ENCODE measurements at places on chromosomes 2 and 18. TPM values are rescaled to one million over a fixed set of nuclear protein-coding genes. Genes with fewer than 3 reads are reported as not detected.

GRCh38 chr2:44324971-44325426, 36.3 kb downstream of the PREPL start:
- no peaks in the 10 kb centered on the region for H3K27me3 ChIP-seq
- no peak overlapping the region for H3K27ac ChIP-seq
- no peak overlapping the region for H3K4me3 ChIP-seq
- H3K4me1 ChIP-seq: no peaks in the 10 kb centered on the region
- DNase-seq: no peak

- no peak overlapping the region for H3K27ac ChIP-seq
- H3K27me3 ChIP-seq: no peaks in the 10 kb centered on the region
- peaks cover 10% of the 10 kb centered on the region for H3K4me1 ChIP-seq
- H3K36me3 ChIP-seq: no peaks in the 10 kb centered on the region
- DNase-seq: no peak
Measured at GRCh38 chr18:1994471-1994870, 576.8 kb downstream of the METTL4 start.

GRCh38 chr2:126932966-126933710, 34.4 kb downstream of the TEX51 start:
- H3K27ac ChIP-seq: no peak overlapping the region
- H3K27me3 ChIP-seq: peaks cover 12% of the 10 kb centered on the region
- no peak for DNase-seq
- no peak overlapping the region for H3K4me3 ChIP-seq

- H3K36me3 ChIP-seq: no peaks in the 10 kb centered on the region
- H3K27ac ChIP-seq: no peak overlapping the region
- H3K27me3 ChIP-seq: no peaks in the 10 kb centered on the region
- DNase-seq: no peak
- H3K4me3 ChIP-seq: no peak overlapping the region
Measured at GRCh38 chr2:86226070-86226469, 26.8 kb downstream of the MRPL35 start.

GRCh38 chr2:109225170-109225782, 96.3 kb downstream of the SH3RF3 start:
- no peaks in the 10 kb centered on the region for H3K36me3 ChIP-seq
- no peak overlapping the region for H3K27ac ChIP-seq
- DNase-seq: no peak

GRCh38 chr2:160380611-160381010, 113.0 kb downstream of the RBMS1 start:
- DNase-seq: no peak
- no peaks in the 10 kb centered on the region for H3K36me3 ChIP-seq
- H3K4me3 ChIP-seq: no peak overlapping the region
- no peaks in the 10 kb centered on the region for H3K27me3 ChIP-seq
- H3K4me1 ChIP-seq: peaks cover 32% of the 10 kb centered on the region

- no peak overlapping the region for H3K4me3 ChIP-seq
- DNase-seq: no peak
- H3K27ac ChIP-seq: no peak overlapping the region
- H3K4me1 ChIP-seq: no peaks in the 10 kb centered on the region
Measured at GRCh38 chr2:200847269-200847668, 17.2 kb downstream of the CLK1 start.

- no peak for DNase-seq
- no peak overlapping the region for H3K27ac ChIP-seq
- no peaks in the 10 kb centered on the region for H3K4me1 ChIP-seq
- H3K27me3 ChIP-seq: peaks cover 53% of the 10 kb centered on the region
- H3K4me3 ChIP-seq: no peak overlapping the region
- no peaks in the 10 kb centered on the region for H3K36me3 ChIP-seq
Measured at GRCh38 chr18:47204908-47205522, 28.9 kb upstream of the IER3IP1 start.

DNA sequence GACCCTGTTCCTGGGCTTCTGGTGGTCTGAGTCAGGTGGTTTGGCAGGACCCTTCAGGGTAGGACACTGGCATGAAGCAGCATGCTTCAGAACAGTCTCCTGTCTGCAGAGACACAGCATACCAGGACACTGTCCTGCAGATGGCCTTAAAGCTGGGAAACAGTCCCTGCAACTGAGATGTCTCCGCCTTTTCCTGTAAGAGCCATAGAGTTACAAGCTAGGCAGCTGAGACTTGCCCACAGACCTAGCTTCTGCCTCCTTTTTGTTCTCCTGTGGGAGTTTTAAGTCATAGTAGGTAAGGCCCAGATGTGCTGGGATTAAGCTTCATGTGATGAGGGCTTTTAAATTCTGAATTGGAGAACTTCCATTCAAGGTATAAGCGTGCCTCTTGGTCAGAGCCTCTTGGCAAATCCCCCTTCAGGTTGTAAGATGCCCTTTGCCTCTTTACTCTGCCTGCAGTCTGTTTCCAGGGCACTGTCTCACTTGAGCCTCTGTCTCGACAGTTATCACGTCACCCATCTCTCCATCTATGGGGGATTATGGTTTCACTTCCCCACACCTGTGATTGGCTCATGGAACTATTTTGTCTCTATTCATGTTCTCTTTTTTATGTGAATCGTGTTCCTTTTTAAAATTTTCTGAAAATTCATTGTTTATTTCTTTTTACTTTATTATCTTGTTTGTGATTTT, 51.8 kb downstream of the COA5 start:
- no peaks in the 10 kb centered on the region for H3K4me1 ChIP-seq
- no peak overlapping the region for H3K4me3 ChIP-seq
- H3K27ac ChIP-seq: no peak overlapping the region
- H3K36me3 ChIP-seq: peaks cover 22% of the 10 kb centered on the region

DNA sequence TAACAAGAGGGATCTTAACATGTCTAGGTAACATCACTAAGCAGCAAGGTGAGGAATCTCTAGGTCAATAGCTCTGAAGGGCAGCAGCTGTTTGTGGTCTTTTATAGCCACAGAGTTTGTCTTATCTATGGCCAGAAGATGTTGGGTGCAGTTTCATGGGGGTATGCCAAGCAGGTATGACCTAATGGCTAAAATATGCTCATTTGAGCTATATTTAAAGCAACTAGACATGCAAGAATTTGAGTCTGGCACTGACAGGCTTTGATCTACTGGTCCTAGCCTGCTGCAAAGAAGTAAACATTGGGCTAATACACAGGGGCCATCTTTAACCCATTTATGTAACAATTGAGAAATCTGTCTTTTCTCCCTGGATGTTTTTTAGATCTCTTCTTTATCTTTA, 13.9 kb upstream of the UGP2 start:
- H3K36me3 ChIP-seq: no peaks in the 10 kb centered on the region
- no peaks in the 10 kb centered on the region for H3K4me1 ChIP-seq
- no peak overlapping the region for H3K4me3 ChIP-seq
- H3K27ac ChIP-seq: no peak overlapping the region
- no peaks in the 10 kb centered on the region for H3K27me3 ChIP-seq

GRCh38 chr2:88561646-88562388, 65.4 kb downstream of the EIF2AK3 start:
- H3K27me3 ChIP-seq: no peaks in the 10 kb centered on the region
- H3K4me3 ChIP-seq: no peak overlapping the region
- no peak overlapping the region for H3K27ac ChIP-seq
- no peaks in the 10 kb centered on the region for H3K4me1 ChIP-seq
- H3K36me3 ChIP-seq: peaks cover 19% of the 10 kb centered on the region

GRCh38 chr2:241859436-241860183, 916 bp upstream of the PDCD1 start:
- no peak for DNase-seq
- H3K36me3 ChIP-seq: no peaks in the 10 kb centered on the region
- H3K4me3 ChIP-seq: no peak overlapping the region
- peaks cover 3% of the 10 kb centered on the region for H3K4me1 ChIP-seq
- no peak overlapping the region for H3K27ac ChIP-seq
- peaks cover 7% of the 10 kb centered on the region for H3K27me3 ChIP-seq

DNA sequence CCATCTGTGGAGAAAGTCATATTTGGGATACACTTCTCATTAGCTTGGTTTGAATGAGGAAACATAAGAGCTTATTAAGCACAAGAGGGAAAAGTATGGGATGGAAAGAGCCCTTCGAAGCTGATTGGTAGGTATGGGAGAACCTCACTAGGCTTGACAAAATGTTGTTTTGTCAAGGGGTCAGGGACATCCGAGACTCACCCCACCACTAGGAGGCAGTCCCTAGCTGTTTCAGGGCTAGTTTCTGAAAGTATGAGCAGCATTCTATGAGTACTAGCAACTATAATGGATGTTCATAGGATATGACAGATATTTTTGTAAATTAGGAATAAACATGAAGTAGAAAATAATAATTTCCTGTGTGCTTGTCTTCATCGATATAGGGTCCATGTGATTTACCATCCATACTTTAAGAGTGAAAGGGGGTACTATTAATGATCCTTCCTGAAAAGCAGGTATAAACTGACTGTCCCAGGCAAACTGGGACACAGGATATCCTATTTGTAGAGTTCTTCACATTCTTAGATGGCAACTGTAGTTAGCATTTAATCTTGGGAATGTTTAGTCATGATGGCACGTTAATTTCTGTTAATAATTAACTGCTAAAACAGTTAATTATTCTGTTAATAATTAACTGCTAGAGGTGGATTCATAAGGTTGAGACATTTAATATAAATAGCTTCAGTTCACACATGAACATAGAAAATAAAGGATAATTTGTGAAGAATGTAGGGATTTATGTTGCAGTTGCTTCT, 28.4 kb downstream of the OTX1 start:
- no peak for DNase-seq
- no peaks in the 10 kb centered on the region for H3K36me3 ChIP-seq
- peaks cover 3% of the 10 kb centered on the region for H3K27me3 ChIP-seq
- no peak overlapping the region for H3K27ac ChIP-seq
- H3K4me1 ChIP-seq: no peaks in the 10 kb centered on the region

GRCh38 chr2:54581326-54582039, 125.4 kb downstream of the SPTBN1 start:
- no peak for DNase-seq
- no peak overlapping the region for H3K4me3 ChIP-seq
- peaks cover 8% of the 10 kb centered on the region for H3K36me3 ChIP-seq
- no peaks in the 10 kb centered on the region for H3K27me3 ChIP-seq
- no peak overlapping the region for H3K27ac ChIP-seq

DNA sequence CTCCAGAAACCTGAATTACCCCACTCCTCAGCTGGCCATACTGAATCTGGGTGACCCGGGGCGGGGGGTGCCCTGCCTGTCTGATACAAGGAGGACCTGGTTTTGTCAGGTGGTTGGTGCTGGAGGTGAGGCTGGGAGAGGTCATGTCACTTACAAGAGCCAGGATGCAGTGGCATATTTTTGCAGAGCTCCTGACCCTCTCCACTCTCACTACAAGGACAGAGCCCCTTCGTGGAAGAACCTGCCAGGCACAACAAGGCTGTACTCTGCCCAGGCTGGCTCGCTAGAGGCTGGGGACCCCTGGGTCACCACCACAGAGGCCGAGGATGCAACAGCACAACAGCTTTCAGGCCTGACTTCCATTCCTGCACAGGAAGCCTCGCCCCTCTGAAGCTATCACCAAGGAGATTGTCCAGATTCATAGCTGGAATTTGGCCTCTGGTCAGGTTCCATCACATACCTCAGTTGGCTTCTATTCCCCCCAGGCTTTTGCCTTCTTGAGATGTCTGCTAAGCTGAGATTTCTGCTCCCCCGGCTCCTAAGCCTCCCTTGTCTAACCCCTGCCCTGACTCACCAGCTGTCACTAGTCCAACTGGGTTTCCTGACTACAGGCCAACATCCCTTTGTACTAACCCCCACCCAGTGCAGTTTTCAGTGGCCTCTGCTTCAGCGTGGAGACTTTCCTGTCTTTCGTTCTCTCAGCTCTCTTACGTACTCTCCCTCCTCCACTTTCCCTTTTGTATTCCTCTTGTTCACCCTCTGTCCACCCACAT, 132.5 kb upstream of the EPAS1 start:
- H3K4me1 ChIP-seq: peaks cover 44% of the 10 kb centered on the region
- H3K4me3 ChIP-seq: peak overlapping the region; percentile 13
- no peaks in the 10 kb centered on the region for H3K27me3 ChIP-seq
- H3K36me3 ChIP-seq: peaks cover 6% of the 10 kb centered on the region

DNA sequence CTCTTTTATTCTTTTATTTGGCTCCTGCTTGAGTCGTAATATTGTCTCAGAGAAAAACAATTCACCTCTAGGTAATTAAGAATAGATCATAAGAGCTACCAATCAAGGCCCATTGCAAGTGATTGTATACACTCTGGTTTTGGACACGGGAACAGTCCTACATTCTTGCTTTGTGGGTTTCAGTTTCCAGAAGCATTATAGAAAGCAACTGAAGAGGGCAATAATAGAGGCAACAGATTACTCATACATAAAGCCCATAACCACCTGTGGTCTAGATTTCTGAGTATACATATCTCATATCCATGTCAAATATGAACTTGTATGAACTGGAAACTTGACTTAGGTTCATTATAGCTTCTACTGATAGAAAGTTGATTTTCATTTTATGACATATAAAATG, 65.4 kb downstream of the DIS3L2 start:
- H3K27me3 ChIP-seq: no peaks in the 10 kb centered on the region
- no peak overlapping the region for H3K27ac ChIP-seq
- H3K4me1 ChIP-seq: peaks cover 4% of the 10 kb centered on the region

The AQP12A gene
- total RNA-seq: 0.97 TPM

The TMEM17 gene
- 4.2 TPM for total RNA-seq

The EVX2 gene
- 0.10 TPM for total RNA-seq

The MDH1B gene
- 0.64 TPM for total RNA-seq

The RNF144A gene
- 35.6 TPM for total RNA-seq

The MYOM1 gene
- total RNA-seq: 2.0 TPM

The ADGRF3 gene
- total RNA-seq: 1.2 TPM

The MRPS9 gene
- total RNA-seq: 29.1 TPM

The CCDC68 gene
- total RNA-seq: not detected

The RAD51AP2 gene
- 0.12 TPM for total RNA-seq

The SLC20A1 gene
- 63.9 TPM for total RNA-seq

The FSHR gene
- total RNA-seq: not detected

The ALLC gene
- total RNA-seq: not detected

The DLGAP1 gene
- total RNA-seq: 3.7 TPM

The HOXD9 gene
- 1.5 TPM for total RNA-seq

The MARCHF4 gene
- 0.93 TPM for total RNA-seq

All from type B pancreatic cell (in vitro differentiated cells).